Stimulated activated CD8-positive, alpha-beta memory T cell treated with anti-CD3 and anti-CD28 coated beads, Interleukin-7, amount 100 ng/mL, for 4 hours (primary cell): ENCODE measurements at places on chromosomes 16 and 17.
A peak's percentile ranks its signal among the peaks of the same experiment; 100 is the strongest.

GRCh38 chr17:78026381-78026780 is 67.9 kb downstream of the TNRC6C start:
- no peak for DNase-seq

DNA sequence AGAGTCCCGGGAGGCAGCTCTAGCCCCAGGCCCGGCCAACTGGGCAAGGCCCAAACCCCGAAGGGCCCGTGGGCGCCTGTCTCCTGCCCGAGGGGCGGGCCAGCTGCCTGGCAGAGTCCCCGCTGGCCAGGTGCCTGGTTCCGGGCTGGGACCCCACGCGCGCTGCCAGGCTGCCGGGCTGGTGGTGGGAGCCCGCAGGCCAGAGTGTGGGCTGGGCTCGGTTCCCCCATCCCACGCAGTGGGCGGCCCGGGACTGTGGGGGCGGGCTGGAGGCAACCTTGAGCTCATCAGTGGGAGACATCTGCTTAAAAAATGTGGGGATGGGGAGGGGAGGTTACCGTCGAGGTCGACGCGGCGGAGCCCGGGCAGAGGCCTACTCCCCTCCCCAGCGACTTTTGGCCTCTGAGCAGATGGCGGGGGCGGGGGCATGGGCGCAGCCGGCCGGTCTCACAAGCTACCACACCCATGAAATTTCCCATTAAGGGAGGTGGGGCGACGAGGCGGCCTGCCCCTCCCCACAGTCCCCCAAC is 176.4 kb upstream of the GSE1 start:
- no peak for DNase-seq

- DNase-seq = no peak
Observed at GRCh38 chr17:63555500-63556156, 5.4 kb downstream of the DCAF7 start.

- DNase-seq = no peak
Observed at GRCh38 chr16:82045465-82045864, 10.4 kb downstream of the HSD17B2 start.

DNA sequence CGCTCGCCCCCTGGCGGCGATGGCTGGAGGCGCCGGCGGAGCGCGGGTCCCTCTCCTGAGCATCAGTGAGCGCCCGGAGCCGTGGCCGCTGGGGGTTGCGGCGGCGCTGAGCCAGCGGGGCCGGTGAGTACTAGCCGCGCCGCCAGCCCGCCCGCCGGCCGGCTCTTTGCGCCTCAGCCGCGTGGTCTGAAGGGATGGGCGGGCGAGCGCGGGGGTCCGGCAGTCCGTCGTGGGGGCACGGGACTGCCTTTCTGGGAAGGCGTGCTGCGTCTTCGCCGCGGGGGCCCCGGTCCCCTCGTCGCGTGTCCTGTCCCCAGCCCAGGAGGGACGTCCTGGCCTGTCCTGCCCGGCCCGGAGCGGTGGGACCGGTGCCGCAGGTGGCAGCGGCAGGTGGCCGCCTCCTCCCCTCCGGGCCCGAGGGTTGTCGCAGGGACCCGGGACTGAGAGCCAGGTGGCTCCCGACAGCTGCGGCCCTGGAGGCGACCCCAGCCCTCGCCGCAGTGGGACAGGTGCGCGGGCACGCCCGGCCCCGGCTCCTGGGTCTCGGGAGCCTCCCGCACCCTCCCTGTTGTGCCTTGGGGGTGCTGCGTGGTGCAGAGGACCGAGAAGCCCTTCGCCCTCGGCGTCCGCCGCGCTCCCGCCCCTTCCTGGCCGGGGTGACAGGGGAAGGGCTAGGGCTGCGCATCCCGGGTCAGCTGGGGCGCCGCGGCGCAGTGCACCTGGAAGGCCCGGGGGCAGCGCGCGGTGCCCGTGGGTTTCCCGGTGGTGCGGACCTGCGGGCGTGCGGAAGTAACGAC is at the start of gene SPECC1:
Gene SPECC1 (plus strand): TSS at position 58 of the 797 bp plus-strand sequence. CDS start 87,293 bp downstream, outside the sequence.
- DNase-seq = peak; percentile 48
